ENCODE measurements at places on chromosomes 16 and 17.

GRCh38 chr16:31357324-31358109, 2.5 kb downstream of the ITGAX start:
- DNase-seq = no peak

GRCh38 chr16:4180511-4180910, 61.4 kb downstream of the SRL start:
- DNase-seq = no peak

DNA sequence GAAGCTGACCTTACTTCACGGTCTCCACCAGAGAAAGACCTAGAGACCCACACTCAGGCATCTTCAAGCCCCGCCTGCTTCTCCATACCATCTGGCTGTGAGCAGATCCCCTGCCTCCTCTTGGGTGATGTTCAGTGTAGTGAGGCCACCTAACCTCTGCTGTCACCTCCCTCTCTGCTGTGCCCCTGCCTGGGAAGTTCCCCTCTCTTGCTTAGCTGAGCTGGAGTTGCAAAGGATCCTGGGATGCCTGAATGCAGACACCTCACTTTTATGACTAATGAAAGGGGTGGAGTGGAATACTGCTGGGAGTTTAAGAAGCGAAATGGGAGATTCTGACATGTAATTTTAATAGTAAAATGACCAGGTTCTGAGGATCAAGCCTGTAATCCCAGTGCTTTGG, 5.8 kb downstream of the IRX3 start:
- DNase-seq = peak; percentile 36

- DNase-seq = no peak
These were observed 11.5 kb upstream of the CLEC18C start for GRCh38 chr16:70162041-70162451.

- no peak for DNase-seq
These were observed 1.8 kb downstream of the MMP15 start for GRCh38 chr16:58027161-58027915.

- no peak for DNase-seq
These were observed 120.3 kb downstream of the RBFOX3 start for GRCh38 chr17:79490530-79490929.

GRCh38 chr17:2136241-2136640, 81.3 kb downstream of the HIC1 start:
- no peak for DNase-seq

GRCh38 chr17:3513305-3514035, 37.7 kb downstream of the ASPA start:
- no peak for DNase-seq

- no peak for DNase-seq
These were observed 262.6 kb downstream of the MAP2K6 start for GRCh38 chr17:69677130-69677529.

DNA sequence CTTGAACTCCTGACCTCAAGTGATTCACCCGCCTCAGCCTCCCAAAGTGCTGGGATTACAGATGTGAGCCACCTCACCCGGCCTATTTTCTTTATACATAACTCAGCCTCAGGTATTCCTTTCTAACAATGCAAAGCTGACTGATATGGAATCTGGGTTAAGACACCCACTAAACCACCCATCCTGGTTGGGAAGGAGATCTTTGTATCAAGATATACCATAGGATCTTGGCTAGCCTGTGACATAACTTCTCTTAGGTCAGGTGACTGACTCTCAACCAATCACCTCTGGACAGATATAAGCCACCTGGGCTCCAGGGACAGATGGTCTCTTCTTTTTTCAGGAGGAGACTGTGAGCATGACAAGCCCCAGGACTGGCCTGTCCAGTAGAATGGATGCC, 51.2 kb upstream of the NKD1 start:
- DNase-seq = no peak

DNA sequence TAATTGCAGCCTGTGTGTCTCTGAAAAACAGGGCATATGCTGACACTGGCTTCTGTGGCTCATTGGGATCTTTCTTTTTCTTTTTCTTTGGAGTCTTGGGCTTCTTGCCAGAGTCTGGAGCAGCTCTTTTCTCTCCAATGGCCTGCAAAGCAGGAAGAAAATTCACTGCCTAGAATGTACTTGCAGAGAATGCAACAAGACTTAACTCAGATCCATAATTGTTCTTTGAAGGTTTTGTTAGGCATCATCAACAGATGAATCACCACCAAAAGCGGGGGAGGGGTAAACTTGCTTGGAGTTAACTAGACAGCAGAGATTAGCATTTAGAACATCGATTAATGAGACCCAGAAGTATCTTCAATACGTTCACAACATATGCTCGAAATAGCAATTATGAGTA, 100.9 kb downstream of the TOX3 start:
- DNase-seq = no peak

DNA sequence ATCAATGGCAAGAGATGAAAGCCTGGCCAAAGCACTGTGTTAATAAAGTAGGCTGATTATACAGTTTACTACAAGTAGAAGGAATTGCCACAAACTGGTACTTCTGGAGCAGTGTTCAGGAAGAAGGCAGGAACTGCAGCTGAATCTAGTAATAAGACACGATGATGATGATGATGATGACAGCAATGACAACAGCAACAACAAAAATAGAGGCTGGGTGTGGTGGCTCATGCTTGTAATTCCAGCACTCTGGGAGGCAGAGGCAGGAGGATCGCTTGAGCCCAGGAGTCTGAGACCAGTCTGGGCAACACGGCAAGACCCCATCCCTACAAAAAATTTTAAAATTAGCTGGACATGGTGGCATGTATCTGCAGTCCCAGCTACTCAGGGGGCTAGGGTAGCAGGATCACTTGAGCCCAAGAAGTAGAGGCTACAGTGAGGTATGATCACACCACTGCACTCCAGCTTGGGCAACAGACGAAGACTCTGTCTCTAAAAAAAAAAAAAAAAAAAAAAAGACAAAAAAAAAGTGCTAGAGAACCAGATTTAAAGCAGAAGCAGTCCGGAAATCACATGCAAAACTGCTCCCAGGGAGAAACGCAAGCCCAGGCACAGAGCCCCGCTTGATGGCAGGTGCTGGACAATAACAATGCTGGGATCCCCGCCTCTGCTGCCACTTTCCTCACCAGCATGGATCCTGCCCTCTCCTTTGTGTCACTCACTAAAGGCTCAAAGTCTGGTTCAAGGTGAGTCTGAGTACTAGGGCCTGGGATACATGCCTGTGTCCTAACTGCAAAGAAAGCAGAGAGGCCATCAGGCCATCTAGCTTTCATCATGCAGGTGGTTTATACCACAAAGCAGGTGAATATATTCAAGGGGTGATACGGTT, 44.8 kb downstream of the CPPED1 start:
- DNase-seq = no peak

GRCh38 chr17:16081507-16082087, 82.0 kb downstream of the TTC19 start:
- no peak for DNase-seq

GRCh38 chr17:17077101-17077500, 34.8 kb downstream of the MPRIP start:
- no peak for DNase-seq

GRCh38 chr16:10039220-10040096, 142.8 kb downstream of the GRIN2A start:
- DNase-seq = peak; percentile 37

GRCh38 chr17:40038882-40039513, 15.2 kb downstream of the MED24 start:
- peak; percentile 68 for DNase-seq

GRCh38 chr16:67539271-67539670, 10.6 kb downstream of the RIPOR1 start:
- DNase-seq = no peak

DNA sequence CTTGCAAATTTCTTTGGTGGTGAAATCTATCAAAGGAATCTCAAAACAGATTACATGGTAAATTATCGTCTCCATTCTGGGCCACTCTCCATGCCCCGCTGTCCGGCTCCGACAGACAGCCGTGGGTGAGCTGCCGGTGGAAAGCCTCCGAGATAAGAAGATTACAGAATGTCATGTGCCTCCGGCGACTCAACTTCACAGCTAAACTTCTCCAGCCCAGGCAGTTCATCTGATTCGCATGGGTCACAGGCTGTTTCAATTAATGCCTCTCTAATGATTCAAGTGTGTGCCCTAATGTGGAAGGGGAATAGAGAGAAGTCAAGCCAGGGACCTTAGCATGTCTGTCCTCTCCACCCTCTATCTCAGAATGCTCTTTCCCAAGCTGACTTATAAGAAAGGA, 520.8 kb upstream of the ZFHX3 start:
- no peak for DNase-seq

DNA sequence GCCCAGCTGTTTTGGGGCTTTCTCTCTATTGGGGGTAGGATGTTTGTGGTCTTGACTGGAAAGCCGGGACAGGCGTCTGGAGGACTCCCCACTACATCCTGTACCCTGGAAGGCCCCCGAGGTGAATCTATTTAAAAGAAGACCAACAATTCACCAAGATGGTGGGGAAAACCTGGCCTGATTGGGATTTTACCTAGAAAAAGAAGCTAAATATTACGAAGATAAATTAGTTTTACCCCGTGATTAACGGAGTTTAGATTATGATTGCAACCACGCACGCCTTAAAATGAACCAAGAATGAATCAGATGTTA, 779 bp upstream of the CCDC102A start:
- no peak for DNase-seq

GRCh38 chr17:9912121-9913099, 7.3 kb upstream of the RCVRN start:
- no peak for DNase-seq

GRCh38 chr16:47611042-47611441, 149.9 kb downstream of the PHKB start:
- no peak for DNase-seq

GRCh38 chr17:27091043-27091497, 202.8 kb upstream of the WSB1 start:
- no peak for DNase-seq

DNA sequence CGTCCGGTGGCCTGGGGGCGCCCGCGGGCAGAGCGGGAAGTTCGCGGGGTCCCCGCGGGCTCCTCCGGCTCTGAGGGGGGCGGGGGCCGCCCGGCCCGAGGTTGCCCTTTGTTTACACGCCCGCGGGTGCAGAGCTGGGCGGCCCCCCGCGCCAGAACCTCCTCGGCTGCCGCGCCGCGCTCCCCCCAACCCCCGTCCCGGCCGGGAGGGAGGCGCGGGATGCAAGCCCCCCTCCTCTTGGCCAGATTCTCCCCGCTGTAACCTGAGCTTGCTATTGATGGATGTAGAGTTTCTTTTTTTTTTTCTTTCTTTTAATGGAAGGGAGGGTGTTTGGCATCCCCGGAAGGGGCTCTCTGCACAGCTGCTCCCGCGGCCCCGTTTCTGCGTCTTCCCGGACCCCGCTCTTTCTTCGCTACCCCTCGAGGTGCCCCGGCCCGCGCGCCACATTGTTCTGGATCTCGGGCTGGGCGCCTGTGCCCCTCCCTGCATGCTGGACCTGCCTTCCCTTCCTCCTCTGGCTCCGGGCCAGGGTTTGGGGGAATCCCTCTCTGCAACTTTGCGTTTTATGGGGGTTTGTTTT, 646 bp downstream of the CBX2 start:
- DNase-seq = no peak

DNA sequence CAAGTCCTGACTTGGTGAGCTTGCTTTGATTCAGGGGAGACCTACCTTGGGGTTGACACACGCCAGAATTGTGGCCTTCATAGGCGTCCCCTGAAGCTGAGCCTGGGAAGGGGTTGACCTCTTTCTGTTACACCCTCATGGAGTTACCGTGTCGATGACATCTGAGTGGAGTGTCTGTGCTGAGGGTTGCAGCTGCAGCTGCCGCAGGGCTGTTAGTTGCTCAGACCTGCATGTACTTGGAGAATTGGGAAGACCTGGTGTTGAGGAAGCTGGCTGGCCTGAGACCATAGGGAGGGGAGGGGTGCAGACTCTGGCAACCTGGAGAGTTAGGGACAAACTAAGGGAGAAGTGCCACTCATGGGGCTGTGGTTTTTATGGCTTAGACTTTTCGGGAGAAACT, 9.6 kb downstream of the GSE1 start:
- DNase-seq = no peak

- DNase-seq = no peak
These were observed 1.0 kb downstream of the IL27 start for GRCh38 chr16:28505489-28506137.

DNA sequence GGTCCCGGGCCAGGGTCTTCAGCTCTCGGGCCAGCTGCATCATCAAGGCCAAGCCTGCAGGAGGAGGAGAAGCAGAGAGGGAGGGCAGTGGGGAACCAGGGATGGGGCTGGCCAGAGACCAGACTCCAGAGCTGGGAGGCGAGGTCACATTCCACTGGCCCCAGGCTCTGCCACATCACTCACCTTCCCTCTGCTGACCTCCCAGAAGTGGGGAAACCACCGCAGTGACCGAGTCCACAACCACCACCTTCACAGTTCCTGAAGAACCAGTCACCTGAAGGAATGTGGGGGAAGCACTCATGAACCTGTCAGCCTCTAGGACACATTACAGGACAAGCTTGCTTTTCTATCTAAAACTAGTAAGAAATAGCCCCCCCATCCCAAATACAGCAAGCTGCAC, 16.4 kb downstream of the RAD51D start:
- no peak for DNase-seq

DNA sequence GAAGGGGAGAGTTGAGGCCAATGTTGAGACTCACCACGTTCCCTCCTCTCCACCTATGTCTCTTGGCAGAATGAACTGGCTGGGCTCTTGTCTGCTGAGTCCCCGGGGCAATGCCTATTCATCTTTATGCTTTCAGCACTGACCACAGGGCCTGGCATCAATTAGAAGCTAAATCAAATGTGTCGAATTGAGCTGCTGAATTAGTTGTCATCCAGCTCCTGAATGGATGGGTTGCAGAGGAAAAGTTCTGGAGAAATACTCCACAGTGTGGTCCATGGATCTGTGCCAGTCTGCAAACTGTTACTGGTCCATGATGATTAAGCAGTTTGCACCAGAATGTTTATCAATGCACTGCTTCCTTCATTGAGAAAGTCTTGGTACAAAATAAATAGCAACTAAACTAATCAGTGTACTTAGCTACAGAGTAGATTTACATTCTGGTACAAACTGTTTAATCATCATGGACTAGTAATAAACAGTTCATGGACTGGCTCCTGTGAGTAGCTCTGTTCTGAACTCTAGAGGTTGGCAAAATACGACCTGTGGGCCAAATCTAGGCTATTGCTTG, 4.6 kb downstream of the CNGB1 start:
- peak; percentile 95 for DNase-seq

DNA sequence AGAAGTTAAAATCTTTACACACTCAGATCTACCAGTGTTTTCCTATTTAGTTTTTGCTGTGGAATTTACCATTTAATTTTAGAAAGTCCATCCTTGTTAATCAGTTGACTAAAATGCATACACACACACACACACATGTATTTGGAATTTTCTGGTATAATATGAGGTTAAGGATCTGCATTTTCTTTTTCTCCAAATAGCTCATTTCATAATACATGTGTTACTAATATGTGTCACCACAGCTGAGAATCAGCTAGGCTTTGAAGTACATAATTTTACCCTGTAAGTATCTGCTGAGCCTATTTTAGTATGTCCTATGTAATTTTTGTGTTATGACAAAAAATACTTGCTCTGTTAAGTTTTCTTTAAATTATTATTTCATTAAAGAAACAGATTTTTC, 143.2 kb downstream of the PHKB start:
- DNase-seq = no peak

GRCh38 chr17:2883544-2884213, 87.4 kb downstream of the RAP1GAP2 start:
- DNase-seq = peak; percentile 76
